ENCODE measurements at places on chromosomes 2 and 18. TPM values are rescaled to one million over a fixed set of nuclear protein-coding genes. Genes with fewer than 3 reads are reported as not detected.

Gene GPBAR1
- not detected for polyA plus RNA-seq

Gene ZNF397
- polyA plus RNA-seq: 7.0 TPM

Gene OSR1
- 11.3 TPM for polyA plus RNA-seq

Gene GAL3ST2
- polyA plus RNA-seq: not detected

Gene UPP2
- polyA plus RNA-seq: not detected

Gene GALNT14
- 0.15 TPM for polyA plus RNA-seq

Gene GALR1
- not detected for polyA plus RNA-seq

Gene REEP1
- polyA plus RNA-seq: 0.02 TPM

Gene PAIP2B
- polyA plus RNA-seq: 0.16 TPM

Gene PSTPIP2
- polyA plus RNA-seq: 18.7 TPM

Gene COLEC11
- polyA plus RNA-seq: 0.30 TPM

Gene ABCG5
- not detected for polyA plus RNA-seq

Gene MC2R
- polyA plus RNA-seq: not detected

Gene PLEK
- polyA plus RNA-seq: not detected

Gene SLC9A4
- not detected for polyA plus RNA-seq

Gene LIMS2
- polyA plus RNA-seq: 17.3 TPM

Gene NXPH2
- not detected for polyA plus RNA-seq

Gene METAP1D
- polyA plus RNA-seq: 6.7 TPM

Gene DSG2
- 1.1 TPM for polyA plus RNA-seq

Gene KCNK3
- polyA plus RNA-seq: 0.01 TPM

Gene NAGK
- 121 TPM for polyA plus RNA-seq

Gene DES
- 3.8 TPM for polyA plus RNA-seq

Gene LIPG
- 0.30 TPM for polyA plus RNA-seq

Gene LRP2
- not detected for polyA plus RNA-seq

Gene ALPI
- not detected for polyA plus RNA-seq

Gene CYRIA
- 3.6 TPM for polyA plus RNA-seq

Gene LINC00305
- not detected for polyA plus RNA-seq

Gene CHPF
- 35.8 TPM for polyA plus RNA-seq

Gene ZNF892
- polyA plus RNA-seq: 1.4 TPM

Gene LCT
- polyA plus RNA-seq: not detected

Gene LHCGR
- polyA plus RNA-seq: 0.12 TPM

Gene TUBA3D
- polyA plus RNA-seq: not detected

Gene SPATA3
- not detected for polyA plus RNA-seq

Gene ACVR2A
- polyA plus RNA-seq: 8.0 TPM

Gene RBM44
- polyA plus RNA-seq: 0.11 TPM

Gene TSPYL6
- polyA plus RNA-seq: not detected

Gene PRSS56
- polyA plus RNA-seq: not detected

Gene INO80B
- polyA plus RNA-seq: 6.9 TPM

Gene RSAD2
- 0.14 TPM for polyA plus RNA-seq

Gene TWIST2
- polyA plus RNA-seq: 85.2 TPM

Gene NT5C1B
- polyA plus RNA-seq: not detected

Gene ABCA12
- 0.02 TPM for polyA plus RNA-seq

Gene MAP3K19
- not detected for polyA plus RNA-seq

Gene CNDP1
- not detected for polyA plus RNA-seq

Measured in fibroblast of lung (primary cell).